ENCODE measurements at places on chromosomes 7 and 10. TPM values are rescaled to one million over a fixed set of nuclear protein-coding genes. Genes with fewer than 3 reads are reported as not detected.

DNA sequence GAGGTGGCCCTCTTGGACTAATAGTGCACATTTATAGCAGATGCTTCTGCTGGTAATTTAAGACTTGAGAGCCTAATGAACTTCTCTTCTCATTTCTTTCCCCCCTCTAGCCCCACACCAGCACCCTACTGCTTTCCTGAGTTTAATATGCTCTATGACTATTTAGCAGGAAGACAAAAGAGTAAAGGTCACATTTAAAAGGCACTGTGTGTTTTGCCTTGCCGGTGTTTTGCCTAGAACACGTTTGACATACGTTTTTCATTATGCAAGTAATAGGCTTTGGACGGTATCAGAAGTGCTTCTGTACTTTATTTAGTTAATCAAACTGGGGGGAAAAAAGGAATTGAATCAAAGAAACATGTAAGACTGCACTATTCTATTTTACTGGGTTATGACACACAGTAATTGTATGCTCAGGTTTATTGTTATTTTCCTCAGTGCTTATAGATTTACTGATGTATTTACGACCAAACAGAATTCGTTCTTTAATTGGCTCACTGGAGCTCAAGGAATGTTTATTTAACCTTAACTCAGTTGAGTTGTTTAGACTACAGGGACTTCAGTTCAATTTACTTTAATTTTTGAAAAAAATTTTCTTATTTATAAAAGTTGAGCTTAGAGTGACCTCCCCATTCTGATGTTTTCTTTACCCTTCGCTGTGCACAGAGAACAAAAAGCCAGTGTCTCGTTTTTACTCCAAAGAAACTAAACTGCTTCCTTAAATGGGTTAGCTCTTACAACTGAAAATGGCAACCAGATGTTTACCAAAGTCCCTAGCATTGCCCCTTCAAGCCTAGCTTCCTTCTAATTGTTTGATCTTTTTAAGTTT is 35.4 kb downstream of the CPED1 start:
- DNase-seq = no peak

- peak; percentile 75 for DNase-seq
Observed at GRCh38 chr7:130365511-130366441, 14.5 kb upstream of the CPA1 start.

GRCh38 chr10:132336064-132336746 is 4.2 kb downstream of the LRRC27 start:
- DNase-seq = no peak

- no peak for DNase-seq
Observed at GRCh38 chr7:684416-684815, 42.1 kb upstream of the DNAAF5 start.

- DNase-seq = no peak
Observed at GRCh38 chr10:78925800-78926319, 142.9 kb upstream of the ZMIZ1 start.

GRCh38 chr7:129664029-129665012 is 52.8 kb downstream of the NRF1 start:
- peak; percentile 42 for DNase-seq

- no peak for DNase-seq
Observed at GRCh38 chr10:86391986-86392722, 25.6 kb upstream of the GRID1 start.

DNA sequence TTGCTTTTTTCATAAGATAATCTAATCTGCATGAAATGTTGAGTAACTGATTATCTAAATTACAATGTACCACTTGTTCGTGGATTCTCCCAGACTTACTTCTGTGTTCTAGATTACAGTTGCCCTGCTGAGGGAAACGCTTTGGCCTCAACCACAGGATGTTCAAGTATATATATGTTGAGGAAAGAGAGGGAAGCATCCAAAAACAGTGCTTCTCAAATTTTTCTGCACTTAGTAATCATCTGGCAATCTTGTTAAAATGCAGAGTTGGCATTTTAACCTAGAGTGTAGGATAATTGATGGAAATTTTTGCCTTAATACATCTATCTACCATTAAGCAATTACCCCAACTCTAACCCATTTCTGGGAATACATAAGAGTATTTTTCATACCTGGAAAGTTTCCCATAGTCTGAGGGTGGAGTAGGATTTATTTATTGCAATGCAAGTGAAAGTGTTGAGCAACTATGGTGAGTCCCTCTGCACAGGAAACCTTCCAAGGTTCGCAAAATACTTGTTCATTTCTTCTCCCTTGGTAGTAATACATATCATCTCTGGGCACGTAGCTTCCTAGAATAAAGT is 59.6 kb upstream of the C1GALT1 start:
- no peak for DNase-seq

DNA sequence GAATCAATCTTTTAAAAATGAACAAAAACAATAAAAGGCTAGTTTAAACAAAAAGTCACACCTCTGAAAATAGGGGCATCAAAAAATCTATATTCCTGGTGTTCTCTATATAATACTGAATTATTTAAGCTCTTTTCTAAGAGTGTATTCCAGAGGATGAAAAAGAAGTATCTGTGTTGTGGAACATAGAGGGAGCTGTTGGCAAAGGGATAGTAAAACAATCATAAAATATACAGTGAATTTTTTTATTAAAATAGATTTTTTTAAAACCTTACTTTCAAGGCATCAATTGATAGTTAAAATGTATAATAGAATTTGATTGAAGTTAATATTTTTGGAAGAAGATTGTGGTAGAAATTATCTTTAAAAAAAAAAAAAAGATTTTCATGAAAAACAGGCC is 1409.1 kb upstream of the CELF2 start:
- no peak for DNase-seq

DNA sequence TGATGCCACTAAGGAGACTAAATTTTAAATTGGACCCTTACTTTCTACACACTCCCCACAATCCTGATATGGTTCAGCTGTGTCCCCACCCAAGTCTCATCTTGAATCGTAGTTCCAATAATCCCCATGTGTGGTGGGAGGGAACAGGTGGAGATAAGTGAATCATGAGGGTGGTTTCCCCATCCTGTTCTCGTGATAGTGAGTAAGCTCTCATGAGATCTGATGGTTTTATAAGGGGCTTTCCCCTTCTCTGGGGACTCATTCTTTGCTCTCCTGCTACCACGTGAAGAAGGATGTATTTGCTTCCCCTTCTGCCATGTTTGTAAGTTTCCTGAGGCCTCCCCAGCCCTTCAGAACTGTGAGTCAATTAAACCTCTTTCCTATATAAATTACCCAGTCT is 18.4 kb upstream of the BET1 start:
- DNase-seq = no peak

DNA sequence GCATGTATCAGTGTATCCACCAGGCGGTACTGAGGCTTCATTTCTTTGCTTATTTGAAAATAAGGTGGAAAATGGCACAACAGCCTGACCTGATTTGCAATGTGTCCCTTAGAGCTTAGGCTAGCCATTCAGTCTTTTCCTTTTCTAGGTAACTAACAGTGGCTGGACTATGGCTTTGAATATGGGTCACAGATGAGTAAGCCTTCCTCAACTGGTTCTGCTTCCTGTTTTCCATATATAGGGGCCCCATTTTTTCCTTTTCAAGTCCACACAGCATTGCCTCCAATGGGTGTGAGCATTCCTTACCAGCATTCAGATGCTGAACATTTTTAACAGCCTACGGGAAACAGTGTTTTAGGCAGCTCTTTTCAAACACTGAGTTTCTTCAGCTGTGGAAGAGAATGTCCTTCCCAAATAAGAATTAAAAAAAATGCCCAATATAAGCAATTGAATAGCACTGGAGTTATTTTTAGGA is 3.9 kb upstream of the ITGB1 start:
- DNase-seq = no peak

DNA sequence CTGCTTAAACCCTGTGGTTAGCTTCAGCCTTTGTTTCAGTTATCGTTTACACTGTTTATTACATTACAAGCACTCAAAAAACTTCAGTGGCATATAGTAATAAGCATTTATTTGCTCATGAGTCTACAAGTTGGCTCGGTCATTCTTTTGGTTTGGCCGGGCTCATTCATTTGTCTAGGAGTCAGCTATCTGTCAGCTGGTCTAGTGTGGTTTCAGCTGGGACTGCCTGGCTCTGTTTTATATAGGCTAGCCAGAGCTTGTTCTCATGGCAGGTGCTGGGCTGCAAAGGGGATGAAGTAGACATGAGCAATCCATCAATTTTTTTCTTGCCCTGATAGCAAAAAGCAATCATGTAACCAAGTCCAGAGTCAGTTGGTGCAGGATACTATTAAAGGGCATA is 103.6 kb downstream of the MKLN1 start:
- DNase-seq = no peak

DNA sequence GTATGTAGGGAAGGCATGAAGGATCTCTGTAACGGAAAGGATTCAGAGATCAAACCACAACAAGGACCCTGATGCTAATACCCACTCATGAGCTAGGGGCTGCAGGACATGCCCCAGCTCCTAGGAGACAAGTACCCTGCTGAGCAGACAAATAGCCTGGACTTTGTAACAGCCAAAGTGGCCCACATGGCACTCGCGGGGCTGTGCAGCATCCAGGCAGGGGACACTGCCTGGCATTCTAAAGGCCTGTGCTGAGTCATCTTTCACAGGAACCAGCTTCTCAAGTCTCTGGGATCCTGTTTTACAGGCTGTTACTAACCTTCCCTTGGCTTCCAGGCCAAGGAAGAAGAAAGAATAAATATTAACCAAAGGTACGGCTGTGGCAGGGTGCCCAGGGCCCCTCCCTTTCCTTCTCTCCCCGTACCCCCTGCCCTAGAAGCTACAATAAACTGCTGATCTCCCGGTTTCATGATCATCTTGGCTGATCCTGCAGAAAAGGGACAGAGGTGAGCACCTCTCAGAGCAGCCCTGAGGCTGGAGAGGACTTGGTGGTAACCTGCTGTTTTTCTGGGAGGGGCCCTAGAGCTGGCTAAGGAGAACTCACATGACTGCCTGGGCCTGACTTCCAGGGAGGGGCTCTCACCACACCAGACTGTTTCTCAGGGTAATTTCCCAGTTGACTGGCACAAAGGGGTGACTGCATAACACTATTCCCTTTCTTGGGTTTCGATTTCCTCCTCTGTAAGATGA is 4.2 kb upstream of the RPEL1 start:
- DNase-seq = peak; percentile 80

DNA sequence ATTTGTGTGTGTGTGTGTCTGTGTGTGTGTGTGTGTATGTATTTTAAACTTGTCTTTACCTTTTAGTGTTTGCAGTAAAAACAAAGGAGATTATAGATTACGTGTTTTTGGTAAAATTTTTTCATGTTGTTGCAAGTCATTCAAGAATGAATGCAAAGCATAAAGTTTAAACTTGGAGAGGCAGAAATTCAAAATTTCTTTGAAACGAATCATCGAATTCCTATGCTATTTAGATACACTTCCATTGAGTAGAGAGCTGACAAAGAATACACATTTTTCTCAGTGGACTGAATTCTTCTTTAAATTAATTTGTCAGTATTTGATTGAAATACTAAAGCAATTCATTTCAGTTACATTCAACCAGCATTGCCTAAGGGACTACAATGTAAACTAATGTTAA is 66.0 kb upstream of the HDAC9 start:
- DNase-seq = no peak

DNA sequence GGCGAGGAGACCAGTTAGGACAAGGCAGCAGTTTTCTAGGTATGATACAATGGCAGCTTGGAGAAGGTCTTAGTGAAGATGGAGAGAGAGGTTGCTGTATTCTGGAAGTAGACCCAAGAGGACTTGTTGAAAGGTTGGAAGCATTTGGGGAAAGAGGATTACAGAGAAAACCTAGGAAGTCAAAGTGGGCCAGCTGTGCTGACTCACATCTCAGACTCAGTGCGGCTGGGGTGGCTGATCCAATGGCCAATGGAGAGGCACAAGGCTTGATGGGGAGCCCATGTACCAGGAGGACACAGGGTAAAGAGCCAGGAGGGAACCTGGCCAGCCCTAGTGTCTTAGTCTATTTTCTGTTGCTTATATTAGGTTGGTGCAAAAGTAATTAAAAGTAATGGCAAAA is 194.5 kb upstream of the GALNT17 start:
- no peak for DNase-seq

- no peak for DNase-seq
Observed at GRCh38 chr7:143493751-143494150, 16.1 kb downstream of the TAS2R41 start.

DNA sequence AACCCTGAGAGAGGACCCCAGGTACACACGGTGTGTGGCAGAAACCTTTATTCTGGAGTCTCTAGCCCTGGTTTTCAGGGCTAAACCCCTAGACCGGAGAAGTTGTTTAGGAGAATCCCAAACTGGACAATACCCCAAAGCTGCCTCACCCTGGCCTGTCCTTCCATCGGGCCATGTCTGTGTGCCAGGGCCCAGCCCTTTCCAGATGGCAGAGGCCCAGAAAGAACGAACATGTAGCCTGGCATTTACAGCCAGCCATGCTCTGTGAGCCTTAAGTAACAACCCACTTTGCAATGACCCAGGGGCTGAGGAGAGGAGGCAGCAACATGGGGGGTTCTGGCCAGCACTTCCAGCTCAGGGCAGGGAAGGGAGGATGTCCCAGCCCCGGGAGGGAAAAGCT is 142.1 kb downstream of the NEURL1 start:
- no peak for DNase-seq

ARPC1B gene
- total RNA-seq = 135 TPM

RNF32 gene
- 26.0 TPM for total RNA-seq

AEBP1 gene
- total RNA-seq = 0.54 TPM

HGF gene
- not detected for total RNA-seq

Measured in Caco-2 (cell line).